ENCODE measurements at places on chromosomes 5 and 9.

GRCh38 chr9:109683521-109683920 is 96.5 kb upstream of the PALM2AKAP2 start:
- no peak for DNase-seq

- DNase-seq = peak; percentile 39
Measured at GRCh38 chr9:21576331-21577189, 94.4 kb upstream of the IFNE start.

- DNase-seq = no peak
Measured at GRCh38 chr5:95818181-95819147, 4.1 kb downstream of the GLRX start.

- no peak for DNase-seq
Measured at GRCh38 chr5:91977579-91977978, 594.5 kb upstream of the ARRDC3 start.

DNA sequence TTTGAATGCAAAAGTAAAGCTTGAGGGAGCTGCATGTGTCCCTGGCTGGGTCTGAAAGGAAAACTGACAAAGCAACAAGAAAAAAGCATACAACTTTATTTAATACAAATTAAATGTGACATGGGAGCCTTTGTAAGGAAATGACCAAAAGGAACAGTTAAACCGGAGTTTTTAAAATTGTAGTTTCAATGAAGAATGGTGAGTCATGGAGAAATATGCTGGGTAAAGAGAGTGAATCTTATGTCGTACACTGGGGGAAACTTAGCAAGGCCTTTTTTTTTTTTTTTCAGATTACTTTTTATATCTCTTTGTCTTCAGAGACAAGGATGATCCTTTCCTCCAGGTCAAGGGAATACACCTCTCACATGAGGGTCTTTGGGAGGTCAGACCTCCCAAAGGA is 50.1 kb upstream of the FBXL17 start:
- no peak for DNase-seq

Data from renal pelvis (tissue), 12 donors.